ENCODE measurements at places on chromosomes 1 and 21.

DNA sequence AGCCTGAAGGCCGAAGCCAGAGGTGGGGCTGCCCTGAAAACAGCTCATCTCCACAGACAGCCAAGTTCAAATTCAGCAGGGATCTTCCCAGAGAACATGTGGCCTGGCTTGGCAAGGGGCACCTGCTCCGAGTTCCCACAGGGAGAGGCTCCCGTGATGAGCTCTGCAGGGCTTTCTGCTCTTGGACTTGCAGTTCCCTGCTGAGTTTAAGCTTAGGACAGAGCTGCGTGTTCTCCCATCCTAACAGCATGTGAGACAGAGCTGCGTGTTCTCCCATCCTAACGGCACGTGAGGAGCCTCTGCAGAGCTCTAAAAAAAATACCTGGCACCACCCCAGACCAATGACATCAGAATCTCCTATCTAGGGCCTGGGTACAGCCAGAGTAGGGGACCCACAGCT is 113.0 kb upstream of the VAMP3 start:
- no peak for DNase-seq

DNA sequence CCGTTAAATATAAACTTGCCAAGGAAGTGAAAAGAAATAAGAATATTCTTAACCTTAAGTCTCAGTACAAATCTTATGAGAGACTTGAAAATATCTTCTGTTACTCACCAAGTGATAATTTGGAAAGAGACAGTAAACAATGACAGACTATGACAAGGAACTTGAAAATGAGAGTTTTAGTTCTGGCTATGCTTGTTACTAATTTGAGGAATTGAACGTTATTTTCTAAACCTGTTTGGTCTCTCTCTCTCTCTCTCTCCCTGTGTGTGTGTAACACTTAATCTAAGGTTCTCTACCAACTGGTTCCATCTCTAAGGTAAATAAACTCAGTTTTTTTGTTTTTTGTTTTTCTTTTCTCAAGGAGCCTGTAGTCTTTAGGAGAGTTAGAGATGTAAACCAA is 161.8 kb downstream of the AMY1C start:
- DNase-seq: no peak

DNA sequence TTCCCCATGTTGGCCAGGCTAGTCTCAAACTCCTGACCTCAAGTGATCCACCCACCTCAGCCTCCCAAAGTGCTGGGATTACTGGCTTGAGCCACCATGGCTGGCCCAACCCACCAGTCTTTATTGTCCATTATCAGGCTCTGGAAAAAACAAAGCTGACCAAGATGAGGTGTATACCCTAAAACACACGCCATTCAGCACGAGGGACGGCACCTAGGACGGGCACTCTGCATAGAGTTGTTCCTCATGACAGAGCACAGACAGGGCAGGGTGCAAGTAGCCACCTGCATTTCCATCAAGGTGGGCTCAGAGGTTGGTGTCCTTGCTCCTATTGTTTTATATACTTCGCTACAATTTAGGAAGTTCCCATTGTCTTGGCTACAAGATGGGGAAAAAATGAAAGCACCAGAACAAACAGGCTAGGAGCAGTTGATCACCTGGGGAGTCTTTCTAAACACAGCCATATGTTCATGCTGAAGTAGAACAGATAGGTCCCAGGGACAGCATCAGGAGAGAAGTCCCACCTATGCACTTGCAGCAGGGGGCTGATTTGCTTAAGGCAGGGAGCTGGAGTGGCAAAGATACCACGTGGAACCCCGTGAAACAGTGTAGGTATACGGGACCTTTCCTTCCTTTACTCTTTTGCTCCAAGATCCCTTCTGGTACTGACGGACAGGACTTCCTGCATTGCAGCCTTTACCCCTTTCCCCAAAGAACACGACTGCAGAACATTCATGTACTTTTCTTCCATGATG is 4.5 kb downstream of the KRTCAP2 start:
- DNase-seq: no peak

GRCh38 chr21:31629972-31630711 is 29.4 kb upstream of the SOD1 start:
- DNase-seq: no peak

GRCh38 chr1:29555043-29555620 is 318.8 kb downstream of the PTPRU start:
- no peak for DNase-seq

GRCh38 chr21:23101111-23101510 is 2102.9 kb downstream of the NCAM2 start:
- no peak for DNase-seq

- no peak for DNase-seq
Measured at GRCh38 chr1:226967665-226968064, 27.6 kb downstream of the COQ8A start.

DNA sequence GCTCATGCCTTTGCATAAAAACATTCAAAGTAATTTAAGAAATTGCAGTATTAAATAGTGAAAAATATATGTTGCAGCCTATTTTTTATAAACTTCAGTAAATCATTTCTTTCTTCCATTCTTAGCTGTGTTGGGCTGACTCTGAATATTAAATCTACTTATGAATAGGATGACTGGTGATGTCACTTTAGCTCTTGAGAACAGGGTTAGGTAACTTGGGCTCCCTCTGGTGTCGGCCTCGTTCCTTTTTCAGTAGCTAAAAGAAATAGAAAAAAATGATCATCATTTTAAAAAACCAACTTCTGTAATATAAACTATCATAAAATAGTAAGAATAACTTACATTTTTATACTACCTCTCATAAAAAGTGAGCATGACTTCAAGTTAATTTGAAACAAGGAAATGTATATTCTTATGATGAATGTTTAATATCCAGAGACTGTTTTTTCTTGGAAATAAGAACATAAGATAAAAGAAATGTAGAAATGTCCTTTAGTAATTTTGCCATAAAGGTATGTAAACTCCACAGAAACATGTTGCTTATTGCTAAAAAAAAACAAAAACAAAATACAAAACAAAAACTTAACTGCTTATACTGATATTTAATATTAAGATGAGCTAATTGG is 26.8 kb upstream of the NCAM2 start:
- peak; percentile 28 for DNase-seq

DNA sequence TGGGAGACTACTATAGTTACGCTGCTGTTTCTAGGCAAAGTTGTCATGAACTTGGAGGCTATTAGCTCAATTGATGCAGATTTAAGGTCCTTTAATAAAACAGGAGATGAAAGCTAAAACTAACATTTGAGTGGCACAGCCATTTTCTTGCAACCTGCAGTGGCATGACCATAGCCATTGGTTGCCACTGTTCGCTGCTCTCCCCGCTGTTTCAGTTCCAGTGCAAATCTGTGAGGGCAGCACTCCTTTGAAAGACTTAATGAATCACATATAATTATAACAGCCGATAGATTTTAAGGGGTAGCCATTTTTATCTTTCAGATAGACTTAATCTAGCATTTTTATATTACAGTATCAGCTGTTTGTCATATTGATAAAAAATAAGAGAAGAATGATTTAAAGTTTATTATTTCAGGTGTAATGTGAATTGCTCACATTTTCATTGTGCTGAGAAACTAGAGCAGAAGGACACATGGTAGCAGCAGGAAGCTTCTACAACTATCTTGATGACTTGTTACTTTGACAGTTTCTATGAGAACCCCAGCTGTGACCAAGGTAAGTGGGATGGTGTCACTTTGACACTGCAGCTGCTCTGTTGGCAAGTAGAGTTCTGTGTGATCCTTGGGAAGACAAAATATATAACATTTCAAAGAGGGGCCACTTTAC is 203.7 kb downstream of the PLA2G4A start:
- DNase-seq: no peak

- DNase-seq: peak; percentile 83
Measured at GRCh38 chr1:209569455-209570207, 13.9 kb upstream of the CAMK1G start.

GRCh38 chr1:202848191-202848542 is 37.4 kb downstream of the PCAT6 start:
- DNase-seq: no peak

- no peak for DNase-seq
Measured at GRCh38 chr21:45719177-45719802, 75.8 kb downstream of the PCBP3 start.

- DNase-seq: no peak
Measured at GRCh38 chr1:27832762-27833161, 2.2 kb downstream of the PPP1R8 start.

DNA sequence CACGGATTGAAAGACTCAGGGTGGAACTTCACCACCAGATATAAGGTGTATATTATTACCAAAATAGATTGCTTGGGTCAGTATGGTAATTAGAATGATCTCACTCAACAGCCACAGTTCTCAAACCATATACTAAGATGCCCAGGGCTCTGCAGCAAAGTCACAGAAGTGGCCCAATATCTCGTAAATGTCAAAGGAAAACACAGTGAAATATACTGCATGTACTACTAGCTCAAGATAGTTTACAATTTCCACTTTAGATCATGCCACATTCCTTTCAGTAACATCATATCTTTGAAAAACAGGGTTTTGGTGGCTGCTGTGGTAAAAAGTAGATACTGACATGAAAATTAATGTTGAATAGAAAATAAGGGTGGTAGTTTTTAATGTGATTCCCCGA is 180.3 kb upstream of the ATP1B1 start:
- no peak for DNase-seq

DNA sequence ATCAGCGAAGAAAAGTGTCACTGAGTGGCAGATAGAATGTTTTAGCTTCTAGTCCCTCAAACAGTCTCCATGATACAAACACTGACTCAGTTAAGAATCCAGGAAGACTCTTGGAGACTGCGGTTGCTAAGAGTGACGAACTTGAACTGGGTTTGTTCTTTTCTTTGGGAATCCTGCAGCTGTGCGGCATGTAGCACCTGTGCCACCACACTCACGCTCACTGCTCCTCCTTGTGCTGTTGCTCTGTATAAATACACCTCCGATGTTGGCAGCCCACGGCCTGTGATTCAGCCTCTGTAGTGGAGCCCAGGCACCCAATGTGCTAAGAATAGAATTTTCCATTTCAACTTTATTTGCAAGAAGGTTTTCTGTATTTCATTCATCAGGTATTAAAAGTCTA is 5.5 kb upstream of the PPIE start:
- no peak for DNase-seq

DNA sequence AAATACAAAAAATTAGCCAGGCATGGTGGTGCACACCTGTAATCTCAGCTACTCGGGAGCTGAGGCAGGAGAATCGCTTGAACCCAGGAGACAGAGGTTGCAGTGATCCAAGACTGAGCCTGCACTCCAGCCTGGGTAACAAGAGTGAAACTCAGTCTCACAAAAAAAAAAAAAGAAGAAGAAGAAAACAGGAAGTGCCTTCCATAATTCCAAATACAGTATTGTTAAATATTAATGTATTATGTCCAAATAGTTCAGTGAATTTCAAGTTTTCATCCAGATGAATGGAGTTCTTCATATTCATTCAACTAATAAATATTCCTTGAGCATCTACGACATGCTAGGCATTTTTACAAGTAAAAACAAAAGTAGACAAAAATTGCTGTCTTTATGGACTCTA is 33.3 kb downstream of the PLEKHO1 start:
- DNase-seq: no peak

DNA sequence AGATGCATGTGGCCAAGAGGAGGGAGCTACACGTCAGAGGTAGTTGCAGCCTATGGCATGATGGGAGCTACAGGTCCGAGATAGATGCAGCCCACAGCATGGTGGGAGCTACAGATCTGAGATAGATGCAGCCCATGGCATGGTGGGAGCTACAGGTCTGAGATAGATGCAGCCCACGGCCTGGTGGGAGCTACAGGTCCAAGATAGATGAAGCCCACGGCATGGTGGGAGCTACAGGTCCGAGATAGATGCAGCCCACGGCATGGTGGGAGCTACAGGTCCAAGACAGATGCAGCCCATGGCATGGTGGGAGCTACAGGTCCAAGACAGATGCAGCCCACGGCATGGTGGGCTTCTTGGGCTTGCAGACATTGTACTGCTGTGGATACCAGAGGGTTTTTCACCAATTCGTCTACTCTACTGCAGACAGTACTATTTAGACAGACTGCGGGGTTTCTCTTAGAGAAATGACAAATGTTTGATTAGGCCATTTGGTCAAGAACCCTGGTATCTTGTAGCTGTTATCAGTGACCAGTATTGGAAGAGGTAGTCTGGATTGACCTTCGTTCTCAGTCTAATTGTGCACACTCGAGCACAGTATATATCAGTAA is 127.4 kb downstream of the DHRS3 start:
- no peak for DNase-seq

GRCh38 chr1:71738910-71739309 is 543.4 kb downstream of the NEGR1 start:
- no peak for DNase-seq

DNA sequence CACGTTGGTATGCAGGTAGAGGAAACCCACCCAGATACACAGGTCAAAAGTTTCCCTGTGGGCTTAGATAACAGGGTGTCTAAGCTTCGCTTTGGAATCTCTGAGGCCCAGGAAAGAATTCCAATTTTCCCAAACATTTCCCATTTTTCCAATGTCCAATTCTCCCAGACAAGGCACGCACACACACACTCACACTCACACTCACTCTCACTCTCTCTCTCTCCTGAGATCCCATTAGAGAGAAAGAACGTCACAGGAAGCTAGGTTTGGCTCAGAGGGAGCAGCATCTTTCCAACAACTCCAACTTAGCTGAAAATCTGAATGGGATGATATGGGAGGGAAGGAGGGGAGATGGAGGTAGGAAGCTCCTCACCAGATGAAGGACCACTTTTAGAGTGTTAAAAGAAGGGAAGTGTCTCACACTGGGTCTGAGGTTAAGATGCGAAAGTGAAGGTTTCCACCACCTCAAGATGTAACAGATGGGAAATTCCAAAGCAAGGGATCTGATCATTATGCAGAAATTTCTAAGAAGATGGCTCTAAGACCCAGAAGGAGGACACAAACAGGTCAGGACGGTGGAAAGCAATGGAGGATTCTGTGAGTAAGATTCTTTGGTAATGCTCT is 63.5 kb downstream of the GNG12 start:
- DNase-seq: no peak

GRCh38 chr1:156740237-156740740 is 599 bp downstream of the MRPL24 start:
- peak; percentile 41 for DNase-seq

GRCh38 chr1:167786502-167786901 is 64.7 kb downstream of the MPZL1 start:
- DNase-seq: no peak

DNA sequence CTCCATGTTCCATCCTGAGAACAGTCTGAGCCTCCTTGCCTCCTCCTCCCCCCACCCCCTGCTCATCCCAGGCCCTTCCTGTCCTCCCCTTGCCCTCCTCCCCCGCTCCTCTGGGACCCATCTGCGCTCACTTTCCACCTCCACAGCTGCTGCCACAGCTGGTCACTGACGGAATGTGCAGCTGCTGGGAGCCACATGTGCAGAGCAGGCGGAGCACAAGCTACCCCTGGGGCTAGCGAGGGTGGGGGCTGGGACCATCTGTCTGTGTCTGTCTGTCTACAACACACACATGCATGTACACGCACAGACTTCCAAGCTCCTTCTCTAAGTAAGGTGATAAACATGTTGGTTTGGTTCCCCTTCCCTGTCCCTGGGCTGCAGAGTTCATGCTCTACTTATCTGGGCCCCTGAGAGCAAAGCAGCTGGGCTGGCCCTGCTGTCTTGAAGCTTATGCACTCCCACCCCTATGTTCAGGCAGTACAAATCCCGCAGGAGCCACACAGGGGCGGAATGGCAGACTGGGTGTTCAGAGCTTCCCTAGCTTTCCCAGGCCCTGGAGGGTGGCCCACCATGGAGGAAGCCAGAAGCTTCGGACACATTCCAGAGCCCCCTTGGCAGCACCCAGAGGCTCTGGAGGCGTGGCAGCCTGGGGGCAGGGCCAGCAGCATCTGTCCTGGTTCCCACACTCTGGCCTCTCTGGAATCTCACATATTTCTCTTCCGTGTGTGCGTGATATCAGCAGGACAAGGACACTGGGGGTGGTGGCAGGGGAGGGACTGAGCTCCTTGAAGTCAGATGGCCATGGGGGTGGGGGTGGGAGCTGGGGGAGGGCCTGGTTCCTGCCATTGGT is 7.0 kb upstream of the HEYL start:
- DNase-seq: no peak
